ENCODE measurements at places on chromosomes 5 and 9.

- DNase-seq, result no peak
These were observed 119.6 kb upstream of the NFIB start for GRCh38 chr9:14433351-14434157.

- no peak for DNase-seq
These were observed 66.2 kb upstream of the CLINT1 start for GRCh38 chr5:157924931-157925729.

DNA sequence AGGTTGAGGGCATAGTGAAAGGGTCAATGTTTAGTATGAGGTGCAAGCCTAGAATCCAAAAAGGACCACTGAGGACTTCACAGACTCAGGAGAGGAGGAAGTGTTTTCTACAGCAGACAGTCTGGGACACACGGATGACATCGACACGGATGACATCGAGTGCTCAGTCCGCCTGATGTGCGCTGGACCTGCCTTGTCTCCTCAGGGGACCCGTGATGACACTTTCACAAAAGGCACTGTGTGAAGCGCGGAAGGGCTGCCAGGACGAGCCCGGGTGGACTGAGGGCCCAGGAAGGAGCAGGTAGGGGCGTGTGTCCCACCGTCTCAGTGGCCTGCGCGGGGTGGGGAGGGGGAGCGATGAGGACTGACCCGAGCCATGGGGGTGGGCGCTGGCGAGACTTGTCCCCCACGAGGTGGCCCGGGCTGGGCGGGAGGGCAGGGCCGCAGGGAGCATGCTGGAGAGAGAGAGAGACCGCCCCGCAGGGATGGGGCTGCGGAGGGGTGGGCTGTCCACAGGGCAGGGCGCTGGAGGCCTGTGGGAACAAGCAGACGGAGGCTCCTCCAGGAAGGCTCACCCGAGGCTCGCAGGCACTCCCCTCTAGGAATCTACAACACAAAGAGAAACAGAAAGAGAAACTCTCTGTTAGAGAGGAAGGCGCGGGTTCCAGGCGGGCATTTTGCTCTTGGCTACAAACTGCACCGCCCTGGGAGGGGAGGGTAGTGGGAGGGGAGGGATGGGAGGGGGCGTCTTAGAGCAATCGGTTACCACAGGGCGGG is 54.9 kb downstream of the USP20 start:
- DNase-seq, result peak; percentile 88

DNA sequence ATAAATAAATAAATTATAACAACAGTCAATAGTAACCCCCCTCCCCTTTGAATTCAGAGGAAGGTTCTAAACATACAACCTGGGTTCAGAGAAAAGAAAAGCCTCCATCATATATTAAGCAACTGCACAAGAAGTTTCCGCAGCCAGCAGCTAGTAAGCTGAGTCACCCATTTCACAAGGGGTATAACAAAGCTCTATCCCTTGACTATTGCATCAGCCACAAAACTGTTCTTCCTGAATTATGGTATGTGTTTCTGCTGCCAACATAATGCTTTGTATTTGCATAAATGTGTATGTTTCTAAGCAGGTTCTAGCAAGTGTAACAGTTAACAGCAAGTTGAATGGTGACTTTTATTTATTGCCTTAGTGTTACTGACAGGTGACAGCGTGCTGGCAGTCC is 6.8 kb upstream of the CEP120 start:
- no peak for DNase-seq

- peak; percentile 82 for DNase-seq
These were observed 70.0 kb downstream of the RXRA start for GRCh38 chr9:134396258-134396742.

DNA sequence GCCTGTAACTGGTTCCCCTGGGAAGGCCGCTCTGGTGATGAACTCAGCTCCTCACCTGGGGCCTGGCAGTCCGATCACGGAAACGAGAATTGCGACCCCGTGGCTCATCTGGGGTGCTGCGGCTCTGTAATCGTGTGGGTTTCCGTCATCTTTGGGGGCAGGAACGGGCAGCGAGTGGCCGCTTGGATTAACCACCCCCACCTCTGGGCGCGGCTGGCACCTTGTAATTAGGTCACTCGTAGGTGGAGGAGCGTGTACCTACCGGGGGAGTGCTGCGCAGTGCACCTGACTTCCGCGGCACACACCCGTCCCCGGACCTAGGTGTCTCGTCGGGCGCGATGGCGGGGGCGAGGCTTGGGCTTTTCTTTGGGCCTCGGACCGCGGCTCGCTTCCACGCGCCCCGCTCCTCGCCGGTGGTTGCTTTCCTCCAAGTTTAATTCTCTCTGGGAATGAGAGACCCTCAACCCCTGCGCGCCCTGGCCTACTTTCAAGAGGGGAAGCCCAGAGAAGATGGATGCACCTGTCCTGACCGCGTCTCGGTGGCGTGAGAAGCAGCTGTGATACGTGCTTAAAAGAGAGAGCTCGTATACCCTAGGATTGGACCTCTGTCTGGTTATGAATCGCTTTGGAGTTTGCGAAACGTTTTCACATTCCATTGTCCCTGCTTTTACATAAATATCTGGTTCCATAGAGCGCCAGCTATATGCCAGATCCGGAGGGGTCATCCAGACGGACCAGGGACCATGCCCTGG is 744 bp upstream of the PPP2CA start:
- DNase-seq, result no peak
